ENCODE measurements at places on chromosomes 7 and 10. TPM values are rescaled to one million over a fixed set of nuclear protein-coding genes. Genes with fewer than 3 reads are reported as not detected.
A peak's percentile ranks its signal among the peaks of the same experiment; 100 is the strongest.

SLC18A3 gene
- not detected for total RNA-seq

ASAH2 gene
- 2.3 TPM for total RNA-seq

CYP2E1 gene
- not detected for total RNA-seq

FGL2 gene
- 1.6 TPM for total RNA-seq

WDFY4 gene
- 0.37 TPM for total RNA-seq

PLAC9 gene
- not detected for total RNA-seq

GPR85 gene
- total RNA-seq: not detected

BAMBI gene
- 0.18 TPM for total RNA-seq

GRCh38 chr7:121505021-121505420 lies 108.9 kb upstream of the FAM3C start:
- no peaks in the 10 kb centered on the region for H3K27me3 ChIP-seq
- peaks cover 6% of the 10 kb centered on the region for H3K36me3 ChIP-seq
- no peak overlapping the region for H3K4me3 ChIP-seq
- no peak overlapping the region for H3K27ac ChIP-seq
- H3K4me1 ChIP-seq: no peaks in the 10 kb centered on the region
- no peak for DNase-seq

GRCh38 chr10:68222391-68222790 lies 9.5 kb downstream of the ATOH7 start:
- no peak for DNase-seq
- no peak overlapping the region for H3K27ac ChIP-seq
- H3K27me3 ChIP-seq: peaks cover 11% of the 10 kb centered on the region
- no peaks in the 10 kb centered on the region for H3K36me3 ChIP-seq
- H3K4me3 ChIP-seq: no peak overlapping the region
- no peaks in the 10 kb centered on the region for H3K4me1 ChIP-seq

DNA sequence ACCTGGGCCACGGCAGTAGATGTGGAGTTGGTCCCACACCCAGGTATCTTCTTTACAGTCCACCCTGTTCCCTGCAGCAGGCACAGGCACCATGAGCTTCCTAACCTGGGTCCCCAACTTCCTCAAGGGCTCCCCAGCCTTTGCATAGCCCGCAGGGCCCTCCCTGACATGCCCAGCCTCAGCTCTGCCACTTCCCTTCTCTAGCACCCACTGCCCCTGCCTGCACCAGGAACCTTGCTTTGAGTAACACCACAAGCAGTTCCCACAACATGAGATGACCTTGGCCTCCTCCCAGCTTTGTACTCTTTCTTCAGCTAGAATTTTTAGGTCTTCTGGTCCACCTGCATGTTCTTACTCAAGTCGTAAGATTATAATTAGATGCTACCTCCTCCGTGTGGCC lies 92.2 kb upstream of the ZPBP start:
- no peaks in the 10 kb centered on the region for H3K36me3 ChIP-seq
- no peak for DNase-seq
- H3K27ac ChIP-seq: no peak overlapping the region
- no peak overlapping the region for H3K4me3 ChIP-seq
- H3K4me1 ChIP-seq: peaks cover 7% of the 10 kb centered on the region

- H3K36me3 ChIP-seq: no peaks in the 10 kb centered on the region
- H3K27ac ChIP-seq: no peak overlapping the region
- no peak for DNase-seq
- no peaks in the 10 kb centered on the region for H3K4me1 ChIP-seq
- H3K27me3 ChIP-seq: no peaks in the 10 kb centered on the region
Observed at GRCh38 chr7:154857240-154857639, 145.7 kb downstream of the PAXIP1 start.

- no peaks in the 10 kb centered on the region for H3K4me1 ChIP-seq
- no peaks in the 10 kb centered on the region for H3K36me3 ChIP-seq
- DNase-seq: no peak
Observed at GRCh38 chr10:56586461-56586891, 225.4 kb upstream of the ZWINT start.

- no peaks in the 10 kb centered on the region for H3K36me3 ChIP-seq
- no peak overlapping the region for H3K27ac ChIP-seq
- H3K27me3 ChIP-seq: no peaks in the 10 kb centered on the region
- no peak overlapping the region for H3K4me3 ChIP-seq
- H3K4me1 ChIP-seq: no peaks in the 10 kb centered on the region
Observed at GRCh38 chr10:123459371-123460091, 206.6 kb upstream of the GPR26 start.

GRCh38 chr7:140639366-140640053 lies 1.1 kb downstream of the DENND2A start:
- peaks cover 16% of the 10 kb centered on the region for H3K4me1 ChIP-seq
- no peak for DNase-seq
- H3K27ac ChIP-seq: no peak overlapping the region
- H3K4me3 ChIP-seq: peak overlapping the region; percentile 53

DNA sequence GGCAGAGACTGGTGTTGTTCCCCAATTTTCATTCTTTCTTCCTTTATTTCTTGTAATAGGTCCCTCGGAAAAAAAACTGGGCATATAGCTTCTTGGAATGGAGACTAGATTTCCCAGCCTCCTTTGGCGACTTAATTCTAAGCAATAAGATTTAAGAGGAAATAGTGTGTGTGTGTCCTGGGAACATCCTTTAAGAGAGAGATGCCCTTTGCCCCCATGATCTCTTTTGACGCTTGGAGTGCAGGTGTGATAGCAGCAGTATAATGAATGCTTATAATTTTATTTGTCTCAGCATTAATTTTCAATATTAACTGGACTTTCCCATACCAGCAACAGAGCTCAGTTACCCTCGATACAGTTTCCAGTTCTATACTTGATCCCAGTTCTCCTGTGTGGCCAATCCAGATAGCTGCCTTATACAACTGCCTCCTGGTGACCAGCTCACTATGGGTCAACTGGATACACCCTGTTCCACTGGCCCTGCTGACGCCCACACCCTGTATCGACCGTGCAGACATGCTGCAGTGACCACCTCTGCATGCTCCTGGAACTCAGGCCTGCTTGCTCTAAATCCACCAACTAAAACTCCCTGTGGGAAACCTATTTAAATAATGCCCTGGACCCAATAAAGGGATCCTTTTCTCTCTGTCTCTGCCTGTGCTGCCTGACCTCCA lies 13.9 kb downstream of the TMEM176A start:
- H3K27me3 ChIP-seq: peaks cover 57% of the 10 kb centered on the region
- no peak overlapping the region for H3K4me3 ChIP-seq
- H3K36me3 ChIP-seq: no peaks in the 10 kb centered on the region
- no peaks in the 10 kb centered on the region for H3K4me1 ChIP-seq
- H3K27ac ChIP-seq: no peak overlapping the region

GRCh38 chr10:14822879-14823755 lies 14.7 kb downstream of the CDNF start:
- peak; percentile 61 for DNase-seq
- no peak overlapping the region for H3K4me3 ChIP-seq
- H3K27ac ChIP-seq: no peak overlapping the region
- H3K4me1 ChIP-seq: peaks cover 8% of the 10 kb centered on the region

DNA sequence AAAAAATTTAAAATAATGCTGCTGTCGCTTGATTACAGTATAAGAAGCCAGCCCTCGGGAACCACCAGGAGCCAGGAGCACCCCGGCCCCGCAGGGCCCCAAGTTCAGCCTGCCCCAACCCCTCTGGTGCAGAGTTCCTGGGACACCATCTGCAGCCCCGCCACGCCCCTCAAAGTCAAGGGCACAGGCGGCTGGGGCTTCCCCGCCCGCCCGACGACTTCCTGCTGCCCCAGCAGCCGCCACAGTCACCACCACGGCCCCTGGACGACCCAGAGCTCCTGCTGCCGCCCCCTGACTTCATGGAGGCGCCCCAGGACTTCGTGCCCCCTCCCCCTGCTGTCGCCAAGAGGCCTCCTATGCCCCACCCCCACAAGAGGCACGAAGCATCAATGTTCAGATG lies 103.6 kb upstream of the PDSS1 start:
- no peak overlapping the region for H3K4me3 ChIP-seq
- peaks cover 3% of the 10 kb centered on the region for H3K4me1 ChIP-seq
- DNase-seq: no peak
- no peaks in the 10 kb centered on the region for H3K27me3 ChIP-seq
- H3K27ac ChIP-seq: no peak overlapping the region

GRCh38 chr10:128808921-128809440 lies 658.1 kb upstream of the MGMT start:
- H3K4me3 ChIP-seq: no peak overlapping the region
- DNase-seq: no peak
- H3K4me1 ChIP-seq: no peaks in the 10 kb centered on the region
- H3K27me3 ChIP-seq: no peaks in the 10 kb centered on the region
- H3K27ac ChIP-seq: no peak overlapping the region

DNA sequence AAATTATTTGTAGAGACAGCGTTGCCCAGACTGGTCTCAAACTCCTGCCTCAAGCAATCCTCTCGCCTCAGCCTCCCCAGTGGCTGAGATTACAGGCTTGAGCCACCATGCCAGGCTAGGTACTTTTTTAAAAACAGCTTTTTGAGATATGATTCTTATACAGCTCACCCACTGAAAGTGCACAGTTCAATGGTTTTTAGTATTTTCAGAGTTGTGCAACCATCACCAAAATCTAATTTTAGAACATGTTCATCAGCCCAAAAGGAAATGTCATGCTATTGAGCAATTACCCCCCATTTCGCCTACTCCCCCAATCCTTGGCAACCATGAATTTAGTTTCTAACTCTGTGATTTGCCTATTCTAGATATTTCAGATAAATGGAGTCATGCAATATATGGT lies 73.7 kb downstream of the EVX1 start:
- H3K36me3 ChIP-seq: no peaks in the 10 kb centered on the region
- no peak overlapping the region for H3K4me3 ChIP-seq
- H3K27ac ChIP-seq: no peak overlapping the region
- no peaks in the 10 kb centered on the region for H3K4me1 ChIP-seq

GRCh38 chr7:129698516-129699418 lies 87.2 kb downstream of the NRF1 start:
- peaks cover under 1% of the 10 kb centered on the region for H3K4me1 ChIP-seq
- no peak overlapping the region for H3K4me3 ChIP-seq
- DNase-seq: no peak
- no peak overlapping the region for H3K27ac ChIP-seq
- H3K36me3 ChIP-seq: peaks cover 8% of the 10 kb centered on the region
- H3K27me3 ChIP-seq: no peaks in the 10 kb centered on the region

DNA sequence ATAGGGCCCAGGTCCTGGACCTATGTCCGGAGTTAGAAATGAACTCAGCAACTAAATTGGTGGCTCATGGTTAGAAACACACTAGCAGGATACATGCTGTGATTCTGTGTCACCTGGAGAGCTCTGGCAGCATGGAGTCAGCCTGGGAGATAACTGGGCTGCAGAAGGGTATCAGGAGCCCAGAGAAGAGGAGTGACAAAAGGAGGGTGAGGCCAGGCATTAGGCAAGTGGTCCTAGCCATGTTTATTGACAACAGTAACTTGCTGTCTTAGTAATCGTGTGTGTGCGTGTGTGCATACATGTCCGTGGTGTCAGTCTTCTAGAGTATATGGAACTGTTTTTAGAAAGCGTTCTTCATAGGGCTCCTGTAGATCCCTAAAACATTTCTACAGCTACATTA lies 157.5 kb upstream of the PHYHIPL start:
- no peak for DNase-seq
- H3K4me1 ChIP-seq: no peaks in the 10 kb centered on the region
- no peak overlapping the region for H3K4me3 ChIP-seq
- no peaks in the 10 kb centered on the region for H3K36me3 ChIP-seq
- H3K27me3 ChIP-seq: no peaks in the 10 kb centered on the region
- H3K27ac ChIP-seq: no peak overlapping the region

- no peaks in the 10 kb centered on the region for H3K4me1 ChIP-seq
- H3K4me3 ChIP-seq: no peak overlapping the region
- no peaks in the 10 kb centered on the region for H3K27me3 ChIP-seq
- H3K27ac ChIP-seq: no peak overlapping the region
- no peaks in the 10 kb centered on the region for H3K36me3 ChIP-seq
Observed at GRCh38 chr10:115914475-115914874, 358.5 kb downstream of the GFRA1 start.

DNA sequence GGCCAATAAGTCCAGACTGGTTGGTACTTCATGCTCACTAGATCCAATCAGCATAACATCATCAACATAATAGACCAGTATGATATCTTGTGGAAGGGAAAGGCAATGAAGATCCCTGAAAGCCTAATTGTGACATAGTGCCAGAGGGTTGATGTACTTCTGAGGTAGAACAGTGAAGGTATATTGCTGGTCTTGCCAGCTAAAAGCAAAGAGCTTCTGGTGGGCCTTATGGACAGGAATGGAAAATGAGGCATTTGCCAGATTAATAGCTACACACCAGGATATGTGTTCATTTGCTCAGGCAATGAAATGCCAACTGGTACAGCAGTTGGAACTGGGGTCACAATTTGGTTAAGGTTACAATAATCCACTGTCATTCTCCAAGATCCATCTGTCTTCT lies 156.4 kb downstream of the HTR7 start:
- no peaks in the 10 kb centered on the region for H3K36me3 ChIP-seq
- DNase-seq: no peak

DNA sequence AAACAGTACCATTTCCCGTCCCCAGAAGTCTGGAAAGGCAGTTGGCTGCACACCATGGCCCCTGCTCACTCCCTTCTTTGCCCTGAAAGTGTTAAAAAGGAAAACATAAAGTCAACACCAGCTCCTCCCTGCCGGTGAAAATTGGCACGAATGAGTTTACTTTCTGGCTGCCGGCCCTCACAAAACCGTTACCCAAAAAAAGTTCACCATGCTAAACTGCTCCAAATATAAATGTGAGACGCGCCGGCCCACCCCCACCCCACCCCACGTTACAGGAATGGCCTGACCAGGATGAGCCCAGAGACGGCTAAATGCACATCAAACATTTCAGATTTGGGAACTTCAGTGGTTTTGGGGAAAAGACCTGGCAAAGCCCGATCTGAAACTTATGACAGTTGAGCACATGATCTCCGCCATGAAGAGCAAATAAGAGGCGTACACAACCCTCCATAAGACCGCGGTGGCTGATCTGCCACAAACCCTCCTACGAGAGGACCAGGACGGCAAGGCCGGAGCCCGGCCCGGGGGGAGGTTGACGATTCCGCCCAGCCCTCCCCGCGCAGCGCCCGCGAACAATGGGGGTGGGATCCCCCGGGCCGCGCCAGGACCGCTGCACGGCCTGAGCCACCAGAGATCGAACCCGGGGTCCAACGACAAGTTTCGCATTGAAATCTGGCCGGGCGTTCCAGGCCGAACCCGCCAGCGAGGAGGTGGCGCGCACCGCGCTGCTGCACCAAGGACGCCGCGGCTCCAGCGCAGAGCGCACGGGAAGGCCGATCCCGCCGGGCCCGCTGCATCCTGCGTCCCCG lies 952 bp downstream of the DIP2C start:
- H3K27me3 ChIP-seq: peaks cover 44% of the 10 kb centered on the region
- no peaks in the 10 kb centered on the region for H3K36me3 ChIP-seq
- H3K4me3 ChIP-seq: no peak overlapping the region
- H3K4me1 ChIP-seq: peaks cover 4% of the 10 kb centered on the region
- DNase-seq: no peak

- H3K36me3 ChIP-seq: peaks cover 10% of the 10 kb centered on the region
- H3K27ac ChIP-seq: no peak overlapping the region
- H3K4me1 ChIP-seq: peaks cover 8% of the 10 kb centered on the region
Observed at GRCh38 chr10:17056781-17057428, 72.7 kb downstream of the CUBN start.

GRCh38 chr7:24283554-24283896 lies 465 bp upstream of the NPY start:
- H3K4me3 ChIP-seq: no peak overlapping the region
- peaks cover 2% of the 10 kb centered on the region for H3K36me3 ChIP-seq
- DNase-seq: no peak
- peaks cover 16% of the 10 kb centered on the region for H3K4me1 ChIP-seq
- H3K27ac ChIP-seq: no peak overlapping the region
- peaks cover 47% of the 10 kb centered on the region for H3K27me3 ChIP-seq

Measured in activated CD8-positive, alpha-beta T cell treated with anti-CD3 and anti-CD28 coated beads, Interleukin-2, amount 10 ng/mL, durations not matched to agents 7 days and 5 days (primary cell).